ENCODE measurements at places on chromosomes 1 and 21. TPM values are rescaled to one million over a fixed set of nuclear protein-coding genes. Genes with fewer than 3 reads are reported as not detected.

The S100A1 gene
- polyA plus RNA-seq = 0.31 TPM

- DNase-seq = no peak
These were observed 122.7 kb downstream of the RYR2 start for GRCh38 chr1:237164406-237165352.

- no peak for DNase-seq
These were observed 264.3 kb downstream of the PTPRU start for GRCh38 chr1:29500651-29501050.

- no peak for DNase-seq
These were observed 63.4 kb downstream of the MAGI3 start for GRCh38 chr1:113453771-113454083.

All from lung (tissue), 17 donors.